ENCODE measurements at places on chromosomes 6 and 20.

DNA sequence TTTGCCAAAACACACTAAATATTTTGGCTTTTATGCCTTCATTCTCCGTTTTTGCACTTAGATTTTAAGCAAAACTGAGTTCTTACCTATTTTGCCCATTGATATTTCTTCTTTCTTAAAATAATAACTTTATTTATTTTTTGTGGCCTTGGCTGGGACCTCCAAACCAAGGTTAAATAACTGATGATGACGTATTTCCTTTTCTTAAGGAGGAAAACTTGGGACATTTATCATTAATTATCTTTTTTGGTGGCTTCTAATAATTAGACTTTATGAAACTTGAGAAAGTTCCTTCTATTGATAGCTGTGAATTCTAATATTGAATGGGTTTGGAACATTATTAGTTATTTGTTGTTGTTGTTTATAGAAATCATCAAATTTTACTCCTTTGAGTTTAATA, 154.5 kb downstream of the ADGB start:
- no peak for DNase-seq

GRCh38 chr6:40819182-40819834, 219.7 kb downstream of the UNC5CL start:
- peak; percentile 84 for DNase-seq

- DNase-seq = no peak
These were observed 96.3 kb downstream of the BMP2 start for GRCh38 chr20:6863798-6864201.

GRCh38 chr6:39790772-39791171, 1.4 kb upstream of the DAAM2 start:
- DNase-seq = peak; percentile 46

- DNase-seq = no peak
These were observed 64.7 kb downstream of the PKHD1 start for GRCh38 chr6:52022675-52023074.

DNA sequence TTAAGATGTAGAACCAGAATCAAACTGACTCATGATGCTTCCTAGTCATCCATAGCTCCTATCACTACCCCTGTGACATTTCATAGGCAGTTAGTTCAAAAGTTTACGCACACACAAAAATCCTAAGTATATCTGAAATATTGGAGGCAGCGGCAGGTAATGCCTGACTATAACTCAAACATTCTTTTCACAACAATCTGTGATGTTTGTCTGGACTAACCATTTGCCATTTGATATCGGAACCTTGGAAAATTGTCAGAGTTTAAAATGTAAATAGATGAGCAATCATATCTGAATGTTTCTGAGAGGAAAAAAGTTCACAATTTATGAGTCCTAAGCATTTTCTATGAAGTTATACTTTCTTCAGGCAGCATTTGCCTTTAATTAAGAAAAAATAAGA, 1078.2 kb downstream of the EPHA7 start:
- no peak for DNase-seq

- peak; percentile 32 for DNase-seq
These were observed 58.5 kb upstream of the BEND3 start for GRCh38 chr6:107173779-107174178.

- DNase-seq = no peak
These were observed 135.3 kb upstream of the BMP2 start for GRCh38 chr20:6632187-6632586.

GRCh38 chr6:10401632-10402223, 13.1 kb downstream of the TFAP2A start:
- DNase-seq = no peak

GRCh38 chr6:46315589-46315988, 144.8 kb upstream of the ENPP5 start:
- DNase-seq = no peak

- no peak for DNase-seq
These were observed 32.1 kb upstream of the SCP2D1 start for GRCh38 chr20:18781509-18781908.

DNA sequence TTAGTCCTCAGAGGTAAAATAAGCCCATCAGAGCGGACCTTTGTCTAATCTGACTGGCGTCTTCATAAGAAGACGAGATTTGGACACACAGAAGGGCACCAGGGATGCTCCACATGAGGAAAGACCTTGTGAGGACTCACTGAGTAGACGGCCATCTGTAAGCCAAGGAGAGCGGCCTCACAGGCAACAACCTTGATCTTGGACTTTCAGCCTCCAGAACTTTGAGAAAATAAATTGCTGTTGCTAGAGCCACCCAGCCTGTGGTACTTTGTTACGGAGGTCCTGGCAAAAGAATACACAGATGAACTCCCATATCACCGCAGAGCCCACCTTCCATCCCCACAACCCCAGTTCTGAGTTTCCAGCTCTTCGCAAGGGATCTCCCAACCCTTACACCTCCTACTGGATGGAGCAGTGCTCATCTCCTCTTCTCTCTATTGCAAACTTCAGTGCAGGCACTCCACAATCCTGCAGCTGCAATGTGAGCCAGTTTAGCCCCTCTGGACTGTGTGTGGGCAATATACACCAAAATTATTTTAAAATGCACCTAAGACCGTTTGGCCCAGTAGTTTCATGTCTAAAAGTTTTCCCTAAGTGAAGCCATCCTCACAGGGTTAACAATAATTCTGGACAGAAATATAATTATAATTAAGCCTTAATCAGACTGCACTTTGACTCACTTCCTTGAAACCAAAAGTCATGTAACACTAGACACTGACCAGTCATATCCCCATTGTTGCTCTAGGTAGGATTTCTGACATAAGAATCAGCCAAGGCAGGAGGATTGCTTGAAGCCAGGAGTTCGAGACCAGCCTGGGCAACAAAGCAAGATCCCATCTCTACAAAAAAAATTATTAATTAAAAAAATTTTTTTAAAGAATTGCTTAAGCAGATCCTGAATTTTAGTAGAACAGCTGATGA, 8.8 kb upstream of the TRIM31 start:
- DNase-seq = no peak

DNA sequence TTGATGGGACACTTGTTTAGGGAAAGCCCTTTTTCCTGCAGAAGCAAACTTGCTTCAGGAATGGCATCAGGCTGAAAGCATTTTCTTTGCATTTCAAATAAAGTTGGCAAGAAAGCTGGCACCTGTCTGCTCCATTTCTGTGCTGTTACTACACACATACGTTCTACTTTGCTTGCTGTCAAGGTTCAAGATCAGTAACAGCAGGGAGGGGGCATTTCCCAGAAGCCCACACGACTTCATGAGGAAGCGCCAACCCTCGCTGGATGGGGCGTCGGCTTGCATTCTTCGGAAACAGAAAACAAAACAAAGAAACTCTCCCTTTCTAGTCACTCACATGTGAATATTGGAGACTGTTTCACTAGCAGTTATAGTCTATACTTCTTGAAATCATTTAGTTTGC, 46.4 kb downstream of the AKAP12 start:
- no peak for DNase-seq

DNA sequence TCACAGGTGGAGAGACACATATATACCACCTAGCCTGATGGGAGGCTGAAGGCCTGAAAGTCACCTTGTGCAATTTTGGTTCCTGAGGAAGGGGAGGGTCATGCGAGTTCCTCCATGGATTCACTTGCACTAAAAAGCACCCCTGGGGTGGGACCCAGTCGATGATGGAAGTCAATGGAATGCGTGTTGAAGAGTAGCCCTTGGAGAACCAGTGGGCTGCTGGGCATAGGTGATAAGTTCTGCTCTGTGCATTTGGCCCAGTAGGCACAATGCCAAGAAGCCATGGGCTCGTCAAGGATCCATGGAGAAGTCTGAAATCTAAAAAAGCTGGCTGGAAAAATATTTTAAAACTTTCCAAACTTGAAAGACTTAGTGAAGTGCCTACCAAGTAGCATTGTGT, 18.9 kb upstream of the SCRT2 start:
- DNase-seq = peak; percentile 73

- DNase-seq = no peak
These were observed 47.8 kb downstream of the ELOVL5 start for GRCh38 chr6:53300656-53301551.

- DNase-seq = no peak
These were observed 39.2 kb downstream of the GNAS start for GRCh38 chr20:58891718-58892140.

GRCh38 chr6:68144667-68145066, 490.4 kb upstream of the ADGRB3 start:
- peak; percentile 15 for DNase-seq

DNA sequence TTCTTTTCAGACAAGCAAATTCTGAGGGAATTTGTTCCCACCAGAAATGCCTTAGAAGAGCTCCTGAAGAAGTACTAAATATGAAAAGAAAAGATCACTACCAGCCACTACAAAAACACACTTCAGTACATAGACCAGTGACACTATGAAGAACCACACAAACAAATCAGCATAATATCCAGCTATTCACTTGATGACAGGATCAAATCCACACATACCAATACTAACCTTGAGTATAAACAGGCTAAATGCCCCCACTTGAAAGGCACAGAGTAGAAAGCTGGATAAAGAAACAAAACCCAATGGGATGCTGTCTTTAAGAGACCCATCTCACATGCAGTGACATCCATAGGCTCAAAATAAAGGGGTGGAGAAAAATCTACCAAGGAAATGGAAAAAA, 43.3 kb downstream of the CENPW start:
- DNase-seq = no peak

GRCh38 chr20:42041000-42041565, 422.9 kb upstream of the CHD6 start:
- DNase-seq = no peak

DNA sequence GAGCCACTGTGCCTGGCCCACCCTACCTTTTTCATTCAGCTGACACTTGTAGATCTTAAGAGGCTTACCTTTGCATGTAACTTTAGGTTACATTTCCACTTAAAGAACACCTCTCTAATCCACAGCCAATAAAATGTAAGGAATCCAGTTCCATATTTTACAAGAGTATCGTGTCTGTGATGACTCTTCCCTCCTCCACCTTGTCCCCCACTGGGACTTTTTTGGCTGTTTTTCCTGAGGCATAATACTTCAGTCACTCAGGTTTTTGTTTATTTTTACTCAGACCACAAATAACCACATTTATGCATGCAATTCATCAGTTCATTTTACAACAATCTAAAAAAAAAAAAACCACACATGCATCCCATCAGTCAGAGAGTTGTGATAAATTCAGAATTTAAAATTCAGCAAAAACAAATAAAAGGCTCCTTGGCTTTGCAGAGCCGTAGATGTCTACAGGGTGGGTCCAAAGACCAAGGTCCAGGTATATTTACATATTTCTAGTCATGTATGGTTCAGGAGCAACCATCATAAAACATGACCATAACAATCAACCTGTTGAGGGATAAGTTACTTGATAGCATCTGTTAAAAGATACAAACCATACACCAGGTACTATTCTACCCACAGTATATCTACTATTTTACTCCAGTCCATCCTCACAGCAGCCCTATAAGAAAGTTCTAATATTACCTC, 9.9 kb downstream of the ATXN1 start:
- DNase-seq = no peak

DNA sequence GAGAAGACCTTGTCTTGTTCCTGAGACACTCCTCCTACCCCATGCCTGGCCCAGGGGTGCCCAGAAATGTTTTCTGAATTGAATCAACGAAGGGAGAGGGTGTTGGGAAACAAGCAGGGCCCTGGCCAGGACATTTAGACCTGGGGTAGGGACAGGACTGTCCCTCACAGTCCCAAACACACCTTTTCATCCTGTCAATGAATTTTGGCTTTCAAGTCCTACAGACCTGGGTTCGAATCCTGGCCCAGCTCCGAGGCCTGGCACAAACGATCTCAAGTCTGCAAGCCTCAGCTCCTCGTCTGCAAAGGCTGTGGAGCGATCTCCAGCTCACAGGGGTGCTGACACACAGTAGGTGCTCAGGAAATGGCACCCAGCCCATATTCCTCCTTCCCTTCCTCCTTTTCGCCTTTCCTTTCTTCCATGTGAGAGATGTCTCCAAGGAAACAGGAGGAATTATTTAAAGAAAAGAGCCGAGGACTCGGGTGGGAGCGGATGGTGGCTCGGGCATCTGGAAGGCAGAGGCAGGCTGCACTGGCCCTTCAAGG, 7.3 kb upstream of the DLGAP4 start:
- DNase-seq = no peak

DNA sequence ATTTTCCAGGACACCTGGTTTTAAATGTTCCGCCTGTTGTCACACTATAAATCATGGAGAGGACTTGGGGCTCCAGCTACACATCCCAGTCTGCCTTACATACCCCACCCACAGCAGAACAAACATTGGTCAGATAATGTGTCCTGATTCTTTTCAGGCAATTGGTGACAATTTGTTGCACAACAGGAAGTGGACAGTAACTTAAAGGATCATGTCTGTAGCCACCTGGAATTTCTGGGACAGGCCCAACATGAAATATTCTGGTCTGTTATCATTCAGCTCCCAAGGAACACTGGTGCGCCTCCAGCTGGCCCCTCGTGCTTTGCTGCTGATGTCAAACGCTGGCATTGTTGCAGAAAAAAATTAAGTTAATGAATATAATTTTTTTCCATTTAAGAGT, 117.2 kb downstream of the SOBP start:
- no peak for DNase-seq

- no peak for DNase-seq
These were observed 463 bp downstream of the RPS21 start for GRCh38 chr20:62387219-62387913.

GRCh38 chr6:52020945-52021570, 66.4 kb downstream of the PKHD1 start:
- peak; percentile 32 for DNase-seq

GRCh38 chr6:37943436-37944058, 124.0 kb downstream of the ZFAND3 start:
- DNase-seq = no peak

- no peak for DNase-seq
These were observed 295.2 kb downstream of the PTPRT start for GRCh38 chr20:42894483-42894882.

GRCh38 chr6:138492113-138492512, 7.2 kb downstream of the NHSL1 start:
- DNase-seq = no peak

- no peak for DNase-seq
These were observed 99.5 kb downstream of the POPDC3 start for GRCh38 chr6:105080279-105080678.

DNA sequence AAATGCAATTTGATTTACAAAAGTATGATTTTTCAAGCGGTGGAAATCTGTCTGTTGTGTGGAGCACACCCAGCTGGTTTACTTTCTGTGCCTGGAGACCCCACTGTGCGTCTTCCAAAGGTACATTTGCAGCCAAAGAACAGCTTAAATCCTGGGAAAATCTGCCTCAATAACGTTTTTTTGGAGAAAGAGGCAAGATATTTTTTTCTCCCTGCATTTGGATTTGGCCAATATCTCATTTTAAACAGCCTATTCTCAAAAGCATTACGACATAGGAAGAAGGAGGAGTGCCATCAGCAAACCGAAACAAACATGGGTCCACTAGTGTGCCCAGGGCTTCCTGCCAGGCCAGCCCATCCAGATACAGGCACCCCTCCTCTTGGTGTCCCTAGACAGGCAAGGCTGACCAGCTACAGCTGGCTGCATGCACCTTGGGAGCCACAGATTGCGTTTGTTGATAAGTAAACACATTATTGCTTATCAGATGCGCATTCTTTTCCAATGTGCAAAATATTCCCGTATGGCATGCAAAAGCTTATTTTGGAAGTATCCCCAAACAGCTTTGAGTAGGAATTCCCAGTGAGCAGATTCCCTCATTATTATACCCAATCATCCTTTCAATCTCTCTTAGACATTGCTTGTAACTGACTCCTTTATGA, 184.5 kb upstream of the MARCKS start:
- peak; percentile 61 for DNase-seq

Data from osteoblast (primary cell).